Suppressor macrophage (primary cell): ENCODE measurements at places on chromosomes 11 and 22.

DNA sequence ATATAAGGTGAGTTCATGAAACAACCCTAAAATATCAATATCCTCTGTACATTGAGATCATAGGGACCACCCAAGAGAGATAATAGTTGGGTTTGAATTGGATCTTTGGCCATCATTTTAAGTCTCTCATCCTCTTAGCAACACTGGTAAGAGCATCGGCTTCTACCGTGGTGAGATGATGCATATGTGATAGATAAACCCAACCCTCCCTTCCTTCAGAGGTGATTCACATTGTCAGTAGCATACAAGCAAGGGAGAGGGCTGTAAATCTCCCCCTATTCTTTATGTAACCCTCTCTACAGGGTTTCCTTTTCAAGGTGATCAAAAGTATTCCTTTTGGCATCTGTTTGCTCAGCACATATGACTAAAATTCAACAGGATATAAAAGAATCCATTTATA is 102.4 kb upstream of the MTMR2 start:
- no peak for DNase-seq

- no peak for DNase-seq
Measured at GRCh38 chr11:59770319-59770718, 15.1 kb downstream of the STX3 start.

GRCh38 chr11:32152216-32152615 is 61.3 kb downstream of the RCN1 start:
- DNase-seq: no peak

- DNase-seq: no peak
Measured at GRCh38 chr11:109034339-109034696, 369.4 kb downstream of the DDX10 start.

GRCh38 chr11:81963018-81963417 is 770.6 kb downstream of the FAM181B start:
- peak; percentile 4 for DNase-seq

DNA sequence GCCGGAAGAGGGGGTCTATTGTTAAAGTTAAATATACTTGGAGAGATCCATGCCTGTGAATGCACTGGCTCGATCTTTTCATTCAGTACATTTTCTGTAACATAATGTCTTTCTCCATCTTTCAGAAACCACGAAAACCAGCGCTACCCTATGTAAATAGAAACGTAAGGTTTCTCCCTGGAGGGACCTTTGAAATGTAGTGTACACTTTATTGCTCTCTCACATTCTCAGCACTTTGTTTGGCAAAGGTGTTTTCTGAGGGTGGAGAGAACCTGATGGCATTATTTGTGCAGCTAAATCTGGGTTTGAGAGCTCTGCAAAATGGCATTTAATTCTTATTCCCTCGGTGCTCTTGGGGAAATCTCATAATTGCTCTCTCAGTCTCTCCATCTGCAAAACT is 468.4 kb downstream of the NELL1 start:
- no peak for DNase-seq

- DNase-seq: no peak
Measured at GRCh38 chr11:34273099-34273498, 84.7 kb downstream of the ABTB2 start.

DNA sequence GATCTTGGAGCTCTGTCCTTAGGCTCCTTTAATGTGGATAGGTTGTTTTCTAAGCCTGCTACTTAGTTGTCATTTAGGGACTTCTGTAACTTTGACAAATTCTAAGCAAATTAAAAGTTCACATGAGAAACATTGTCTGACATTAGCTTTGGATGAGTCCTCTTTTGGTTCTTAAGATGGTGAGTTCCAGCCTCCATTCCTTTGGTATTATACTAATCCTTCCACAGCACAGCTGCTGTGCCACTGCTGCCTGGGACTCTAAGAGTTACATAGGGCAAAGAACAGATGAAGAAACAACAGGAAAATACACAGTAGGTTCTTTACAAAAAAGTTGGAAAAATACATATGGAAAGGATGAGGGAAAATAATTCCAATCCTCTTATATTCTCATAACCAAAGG is 25.3 kb upstream of the PIK3C2A start:
- DNase-seq: no peak

GRCh38 chr11:16966930-16967671 is 47.1 kb downstream of the PLEKHA7 start:
- DNase-seq: no peak

DNA sequence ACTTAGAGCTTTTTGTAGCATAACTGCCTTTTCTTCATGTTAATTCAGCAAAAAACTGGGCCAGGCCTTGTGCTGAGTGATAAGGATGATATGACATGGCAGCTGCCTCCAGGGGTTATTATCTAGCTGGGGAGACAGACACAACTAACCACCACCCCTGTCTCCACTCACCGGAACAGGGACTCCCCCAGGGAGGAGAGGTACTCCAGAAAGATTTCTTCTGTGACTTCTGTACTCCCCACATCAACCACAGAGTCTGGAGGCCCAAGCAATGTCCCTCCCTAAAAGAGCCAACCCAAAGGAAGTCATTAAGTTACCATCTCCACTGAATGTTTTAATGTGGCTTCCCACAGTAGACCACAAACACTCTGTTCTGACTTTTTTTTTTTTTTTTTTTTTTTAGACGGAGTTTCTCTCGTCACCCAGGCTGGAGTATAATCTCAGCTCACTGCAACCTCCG is 14.3 kb upstream of the PMM1 start:
- DNase-seq: no peak

- DNase-seq: peak; percentile 34
Measured at GRCh38 chr11:27705873-27706820, 5.9 kb upstream of the BDNF start.

- DNase-seq: peak; percentile 52
Measured at GRCh38 chr11:73931039-73931645, 19.7 kb upstream of the DNAJB13 start.

GRCh38 chr11:6547177-6547576 is 50.1 kb downstream of the DNHD1 start:
- no peak for DNase-seq

DNA sequence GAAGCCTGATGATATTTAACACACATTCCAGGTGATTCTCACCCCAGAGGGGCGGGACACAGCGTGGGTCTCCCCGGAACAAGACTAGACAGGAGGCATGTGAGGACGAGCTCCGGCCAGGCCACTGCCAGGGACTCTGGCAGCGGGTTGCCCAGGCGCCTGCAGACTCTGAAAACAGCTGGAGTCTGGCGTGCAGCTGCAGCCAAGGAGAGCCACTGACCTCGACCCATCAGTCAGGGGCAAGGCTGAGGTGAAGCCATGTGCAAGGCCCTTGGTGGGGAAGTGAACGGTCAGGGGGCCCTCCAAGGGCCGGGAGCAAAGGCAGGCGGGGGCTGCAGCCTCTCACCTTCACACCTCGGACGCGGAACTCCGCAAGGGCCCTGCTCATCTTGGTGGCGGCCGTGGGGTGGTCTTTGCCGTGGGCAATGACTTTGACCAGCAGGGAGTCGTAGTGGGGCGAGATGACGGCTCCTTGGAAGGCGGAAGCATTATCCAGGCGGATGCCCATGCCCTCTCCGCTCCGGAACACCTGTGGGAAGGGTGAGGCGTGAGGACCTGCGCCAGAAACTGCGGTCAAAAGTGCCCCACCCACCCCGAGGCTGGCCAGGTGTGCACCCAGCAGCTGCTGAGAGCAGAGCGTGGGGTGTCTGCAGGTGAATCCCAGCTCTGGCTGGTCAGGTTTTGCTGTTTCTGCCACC is 6.7 kb downstream of the LRFN4 start:
- DNase-seq: no peak

GRCh38 chr11:72703267-72704008 is 29.2 kb upstream of the PDE2A start:
- no peak for DNase-seq

GRCh38 chr11:130403967-130404366 is 24.4 kb downstream of the ADAMTS8 start:
- no peak for DNase-seq

GRCh38 chr22:37043828-37044538 is 7.6 kb upstream of the KCTD17 start:
- DNase-seq: peak; percentile 78

- no peak for DNase-seq
Measured at GRCh38 chr11:126879516-126879915, 121.1 kb downstream of the KIRREL3 start.

DNA sequence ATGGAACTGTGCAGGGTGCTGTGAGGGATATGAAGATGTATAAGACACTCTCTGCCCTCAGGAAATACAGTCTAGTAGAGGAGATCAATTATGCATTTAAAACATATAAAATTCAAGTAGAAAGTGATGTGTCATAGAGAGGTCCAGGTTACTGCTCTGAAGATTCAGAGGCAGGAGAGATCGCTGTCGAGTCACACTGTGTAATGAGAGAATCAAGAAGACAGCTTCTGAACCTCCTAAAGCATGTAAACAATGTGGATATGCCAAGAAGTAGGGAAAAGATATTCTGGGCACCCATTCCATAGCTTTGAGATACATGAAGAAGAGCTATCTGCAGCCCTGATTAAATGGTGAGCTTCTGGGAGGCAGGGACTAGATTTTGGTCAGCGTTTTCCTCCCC is 16.7 kb downstream of the SSH3 start:
- DNase-seq: no peak

GRCh38 chr11:45494738-45495137 is 170.7 kb downstream of the CHST1 start:
- no peak for DNase-seq

DNA sequence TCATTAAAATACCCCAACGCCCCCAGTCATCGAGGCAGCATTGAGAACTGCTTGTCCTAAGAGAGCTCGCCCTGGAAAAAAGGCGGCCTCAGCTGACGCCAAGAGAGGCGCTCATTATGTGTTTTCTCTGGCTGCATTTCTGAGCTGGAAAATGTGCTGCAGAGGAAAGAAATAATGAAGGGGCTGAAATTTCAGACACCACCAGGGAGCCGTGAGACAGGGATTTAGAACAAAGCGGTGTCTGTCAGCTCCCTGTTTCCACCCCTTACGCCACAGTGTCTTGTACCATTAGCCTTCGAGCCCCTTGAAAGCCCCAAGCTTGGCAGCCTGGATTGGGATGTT is 14.4 kb downstream of the USH1C start:
- no peak for DNase-seq

- no peak for DNase-seq
Measured at GRCh38 chr22:36745301-36745995, 30.5 kb downstream of the IFT27 start.
